CD8-positive, alpha-beta T cell (primary cell): ENCODE measurements at places on chromosomes 16 and 17.

- no peak for DNase-seq
Observed at GRCh38 chr17:49054342-49055092, 57.3 kb downstream of the IGF2BP1 start.

- no peak for DNase-seq
Observed at GRCh38 chr17:72394531-72394930, 273.7 kb downstream of the SOX9 start.

DNA sequence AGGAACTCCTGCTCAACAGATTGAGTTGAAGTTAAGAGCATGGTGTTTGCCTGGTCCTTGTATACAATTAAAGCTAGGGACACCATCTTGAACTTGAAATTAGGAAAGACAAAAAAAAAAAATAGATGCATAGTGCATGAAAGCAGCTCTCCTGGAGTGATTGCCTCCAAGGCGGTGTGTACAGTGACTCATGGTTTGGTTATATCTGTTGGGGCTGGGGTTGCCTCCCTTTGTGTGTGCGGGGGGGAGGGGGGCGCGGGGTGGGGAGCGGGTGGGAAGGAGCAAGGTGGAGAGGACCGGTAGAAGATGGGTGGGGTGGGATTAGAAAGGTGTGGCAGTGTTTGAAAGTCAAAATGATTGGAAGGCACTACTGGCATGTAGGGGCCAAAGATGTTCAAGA is 3.4 kb downstream of the TMED6 start:
- DNase-seq, result no peak

DNA sequence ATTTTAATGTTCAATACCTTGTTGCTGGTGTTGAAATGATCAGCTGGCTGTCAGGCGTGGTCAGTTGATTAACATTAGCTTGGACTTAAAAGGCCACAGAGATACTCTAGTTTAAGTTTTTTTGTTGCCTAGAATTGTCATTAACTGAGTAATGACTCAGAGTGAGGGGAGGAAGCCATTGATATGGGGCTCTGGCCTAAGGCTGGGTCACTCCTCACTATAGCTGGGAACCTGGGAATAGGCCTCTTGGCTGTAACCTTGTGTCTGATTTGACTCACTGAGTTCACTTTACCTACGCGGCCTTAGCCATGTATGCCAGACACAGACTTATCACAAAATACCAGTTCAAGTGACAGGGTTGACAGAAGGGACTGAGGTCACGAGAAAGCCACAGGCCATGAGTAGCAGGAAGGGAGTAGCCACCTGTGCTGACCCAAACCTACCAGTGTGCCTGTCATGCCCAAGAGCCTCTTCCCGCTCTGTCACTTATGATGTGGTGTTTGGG is 37.9 kb upstream of the ADCY7 start:
- no peak for DNase-seq

DNA sequence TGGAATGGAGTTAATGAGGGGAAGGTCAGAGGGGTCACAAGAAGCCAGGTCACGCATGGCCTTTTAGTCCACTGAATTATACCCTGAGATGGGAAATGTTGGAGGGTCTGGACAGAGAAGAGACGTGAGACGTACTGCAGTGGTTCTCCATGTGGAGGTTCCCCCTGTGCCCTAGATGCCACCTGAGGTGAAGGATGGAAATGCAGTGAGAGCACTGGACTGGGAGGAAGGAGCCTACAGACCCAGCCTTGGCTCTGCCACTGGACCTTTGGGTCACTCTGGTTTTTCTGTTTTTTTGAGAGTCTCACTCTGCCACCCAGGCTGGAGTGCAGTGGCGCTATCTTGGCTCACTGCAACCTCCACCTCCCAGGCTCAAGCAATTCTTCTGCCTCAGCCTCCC is 1.8 kb upstream of the PLSCR3 start:
- no peak for DNase-seq

DNA sequence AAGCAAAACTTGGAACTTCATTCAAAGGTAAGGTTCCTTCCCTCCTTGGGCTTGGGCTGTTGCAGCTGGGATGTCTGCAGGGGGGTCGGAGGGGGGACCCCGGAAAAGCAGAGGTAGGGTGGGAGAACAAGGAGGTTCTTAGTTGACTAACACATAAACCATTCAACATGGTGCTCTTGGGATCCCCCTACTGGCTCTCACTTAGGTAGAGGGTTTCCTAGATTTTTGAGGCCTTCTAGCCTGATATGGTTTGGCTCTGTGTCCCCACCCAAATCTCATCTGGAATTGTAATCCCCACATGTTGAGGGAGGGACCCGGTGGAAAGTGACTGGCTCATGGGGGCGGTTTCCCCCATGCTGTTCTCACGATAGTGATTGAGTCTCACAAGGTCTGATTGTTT is 93.9 kb downstream of the RGS9 start:
- DNase-seq, result no peak

DNA sequence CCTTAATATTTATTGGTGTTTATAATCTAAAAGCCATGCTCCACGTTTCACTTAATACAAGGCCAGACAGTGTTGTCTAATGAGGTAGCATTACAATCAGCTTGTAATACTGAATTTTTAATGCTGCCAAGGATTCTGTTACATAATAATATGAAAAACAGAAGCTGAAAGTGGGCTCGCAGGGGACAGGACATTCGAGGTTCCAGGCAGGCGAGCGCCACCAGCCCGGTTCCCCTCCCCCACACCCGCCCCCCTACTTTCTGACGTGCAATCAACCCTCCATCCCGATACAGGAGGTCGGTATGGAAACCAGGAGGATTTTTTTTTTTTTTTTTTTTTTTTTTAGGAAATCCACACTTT is 6.2 kb upstream of the ZFHX3 start:
- no peak for DNase-seq

GRCh38 chr16:85246473-85246872 is 134.2 kb upstream of the CIBAR2 start:
- DNase-seq, result no peak

DNA sequence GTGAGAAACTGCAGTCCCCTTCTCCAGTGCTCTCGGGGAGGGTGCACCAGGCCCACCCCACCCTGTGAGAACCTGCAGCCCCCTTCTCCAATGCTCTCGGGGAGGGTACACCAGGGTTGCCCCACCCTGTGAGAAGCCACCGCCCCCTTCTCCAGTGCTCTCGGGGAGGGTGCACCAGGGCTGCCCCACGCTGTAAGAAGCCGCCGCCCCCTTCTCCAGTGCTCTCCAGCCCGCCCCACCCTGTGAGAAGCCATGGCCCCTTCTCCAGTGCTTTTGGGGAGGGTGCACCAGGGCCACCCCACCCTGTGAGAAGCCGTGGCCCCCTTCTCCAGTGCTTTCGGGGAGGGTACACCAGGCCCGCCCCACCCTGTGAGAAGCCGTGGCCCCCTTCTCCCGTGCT is 12.1 kb downstream of the SPATA33 start:
- no peak for DNase-seq

GRCh38 chr17:77929871-77930436 is 28.5 kb upstream of the TNRC6C start:
- DNase-seq, result no peak

- DNase-seq, result no peak
Observed at GRCh38 chr17:82835766-82836512, 3.9 kb downstream of the ZNF750 start.

- no peak for DNase-seq
Observed at GRCh38 chr17:30579610-30580315, 102.6 kb downstream of the GOSR1 start.

DNA sequence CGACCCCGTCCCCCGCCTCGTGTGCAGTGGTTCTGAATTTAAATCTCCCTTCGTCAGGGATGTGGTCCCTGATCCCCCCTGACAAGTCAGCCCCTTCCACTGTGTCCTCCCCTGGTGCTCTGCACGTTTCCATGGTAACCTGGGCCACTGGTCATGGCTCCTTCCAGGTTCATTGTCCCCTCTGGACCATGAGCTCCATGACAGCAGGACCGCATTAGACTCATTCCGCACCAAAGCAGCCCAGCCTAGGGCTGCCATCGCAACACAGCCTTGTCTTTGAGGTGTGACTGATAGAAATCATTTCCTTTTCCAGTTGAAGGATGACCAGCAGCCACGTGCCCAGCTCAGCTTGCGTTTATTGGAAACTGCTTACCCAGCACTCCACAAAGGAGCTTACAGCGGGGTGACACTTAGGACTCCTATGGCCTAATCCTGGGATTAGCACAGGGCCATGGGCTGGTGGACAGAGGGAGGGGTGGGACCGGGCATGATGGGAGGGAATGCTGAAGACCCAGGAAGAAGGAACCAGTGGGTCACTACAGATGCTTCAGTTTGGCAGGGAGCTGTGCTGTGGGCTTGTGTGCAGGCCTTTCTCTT is 7.6 kb downstream of the RCVRN start:
- no peak for DNase-seq

- DNase-seq, result peak; percentile 40
Observed at GRCh38 chr17:164303-165235, 16.9 kb downstream of the DOC2B start.

DNA sequence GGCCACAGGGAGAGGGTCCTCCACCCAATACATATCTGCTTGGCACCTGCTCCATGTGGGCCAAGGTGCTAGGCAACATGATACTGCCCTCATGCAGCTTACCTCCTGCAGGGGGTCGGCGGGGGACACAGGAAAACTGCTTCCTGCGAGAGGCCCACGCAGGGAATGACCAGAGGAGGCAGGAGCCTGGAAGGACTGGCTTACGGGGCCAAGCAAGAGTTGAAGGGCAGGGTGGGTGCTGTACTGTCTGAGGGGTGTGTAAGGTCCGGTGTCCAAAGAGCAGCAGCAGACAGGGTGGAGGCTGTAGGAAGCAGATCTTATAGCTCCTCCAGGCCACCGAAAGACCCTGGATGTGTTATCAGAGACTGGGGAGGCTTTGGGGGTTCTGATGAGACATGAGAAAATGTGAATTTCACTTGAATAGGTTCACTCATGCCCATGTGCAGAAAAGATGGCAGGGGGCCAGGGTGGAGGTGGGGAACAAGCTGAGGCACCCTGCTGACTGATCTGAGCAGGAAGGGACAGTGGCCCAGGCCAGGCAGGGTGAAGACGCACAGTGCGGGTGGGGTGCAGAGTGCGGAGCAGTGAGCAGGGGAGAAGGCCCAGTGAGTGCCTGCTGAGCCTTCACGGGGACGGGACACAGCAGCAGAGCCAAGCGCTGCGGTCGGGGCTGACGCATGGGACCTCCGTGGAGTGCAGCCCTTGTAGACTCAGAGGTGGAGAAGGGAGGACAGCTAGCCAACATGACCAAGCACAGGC is 8.3 kb downstream of the FLCN start:
- DNase-seq, result no peak

- no peak for DNase-seq
Observed at GRCh38 chr17:36485805-36486203, 677 bp upstream of the ZNHIT3 start.

GRCh38 chr16:30142672-30143346 is 19.8 kb upstream of the MAPK3 start:
- peak; percentile 20 for DNase-seq

- no peak for DNase-seq
Observed at GRCh38 chr17:70552230-70552981, 383.1 kb downstream of the KCNJ2 start.

GRCh38 chr17:45149037-45149668 is 878 bp downstream of the HEXIM1 start:
- peak; percentile 64 for DNase-seq

GRCh38 chr16:80300456-80300855 is 240.3 kb upstream of the DYNLRB2 start:
- no peak for DNase-seq

DNA sequence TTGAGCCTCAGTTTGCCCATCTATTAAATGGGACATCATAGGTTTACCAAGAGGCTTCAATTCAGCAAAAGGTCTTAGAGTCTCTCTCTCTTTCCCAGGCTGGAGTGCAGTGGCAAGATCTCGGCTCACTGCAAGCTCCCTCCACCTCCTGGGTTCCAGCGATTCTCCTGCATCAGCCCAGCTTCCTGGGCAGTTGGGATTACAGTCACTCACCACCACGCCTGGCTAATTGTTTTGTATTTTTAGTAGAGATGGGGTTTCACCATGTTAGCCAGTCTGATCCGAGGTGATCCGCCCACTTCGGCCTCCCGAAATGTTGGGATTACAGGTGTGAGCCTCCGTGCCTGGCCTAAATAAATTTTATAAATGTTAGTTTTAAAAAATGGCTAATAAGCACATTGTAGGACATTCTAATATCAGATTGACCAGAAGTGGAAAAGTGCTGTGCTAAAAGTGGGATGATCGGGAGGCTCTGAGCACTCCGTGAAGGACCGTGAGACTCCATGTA is 1.0 kb upstream of the NLRP1 start:
- DNase-seq, result no peak

DNA sequence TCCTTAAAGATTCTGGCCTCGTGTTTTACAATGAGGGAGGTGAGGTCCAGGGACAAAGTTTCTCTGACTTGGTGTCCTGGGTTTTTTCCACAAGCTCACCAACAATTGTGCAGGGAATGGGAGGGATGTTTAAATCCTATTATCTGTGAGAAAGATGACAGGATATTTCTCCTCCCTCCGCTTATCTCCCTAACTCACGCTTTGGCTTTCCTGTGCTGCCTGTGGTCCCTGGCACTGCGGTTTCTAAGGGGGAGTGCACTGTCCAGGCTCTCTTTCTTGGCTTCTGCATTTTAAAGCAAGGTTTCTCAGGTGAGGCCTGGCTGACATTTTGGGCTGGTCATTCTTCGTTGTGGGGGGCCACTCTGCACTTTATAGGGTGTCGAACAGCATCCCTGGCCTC is 16.4 kb downstream of the GGA3 start:
- DNase-seq, result no peak

- DNase-seq, result no peak
Observed at GRCh38 chr16:71628810-71629209, 2.8 kb downstream of the MARVELD3 start.
